Testis (tissue), 5 donors: ENCODE measurements at places on chromosomes 12 and 14.

- DNase-seq, result no peak
These were observed 318.4 kb downstream of the RAD51B start for GRCh38 chr14:68137704-68138619.

DNA sequence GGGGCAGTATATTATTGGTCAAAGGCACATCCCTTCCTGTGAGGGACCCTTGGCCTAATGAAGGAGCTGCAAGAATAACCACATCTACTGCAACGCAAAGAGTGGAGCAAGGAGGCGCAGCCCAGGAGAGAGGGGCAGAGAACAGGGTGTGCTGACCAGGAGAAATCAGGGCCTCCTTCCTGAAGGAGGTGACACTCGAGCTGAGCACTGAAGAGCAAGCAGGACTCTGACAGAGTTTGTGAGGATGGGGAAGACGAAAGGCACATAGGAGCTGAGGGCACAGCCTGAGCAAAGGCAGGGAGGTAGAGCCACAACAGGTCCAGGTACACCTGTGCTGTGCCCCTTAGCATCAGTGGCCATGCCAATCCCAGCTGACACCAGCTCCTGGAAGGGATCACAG, 60.6 kb downstream of the CCDC85C start:
- no peak for DNase-seq

GRCh38 chr12:88720231-88720630, 140.0 kb upstream of the KITLG start:
- no peak for DNase-seq

- peak; percentile 49 for DNase-seq
These were observed 7.3 kb upstream of the KIF26A start for GRCh38 chr14:104130974-104131651.

DNA sequence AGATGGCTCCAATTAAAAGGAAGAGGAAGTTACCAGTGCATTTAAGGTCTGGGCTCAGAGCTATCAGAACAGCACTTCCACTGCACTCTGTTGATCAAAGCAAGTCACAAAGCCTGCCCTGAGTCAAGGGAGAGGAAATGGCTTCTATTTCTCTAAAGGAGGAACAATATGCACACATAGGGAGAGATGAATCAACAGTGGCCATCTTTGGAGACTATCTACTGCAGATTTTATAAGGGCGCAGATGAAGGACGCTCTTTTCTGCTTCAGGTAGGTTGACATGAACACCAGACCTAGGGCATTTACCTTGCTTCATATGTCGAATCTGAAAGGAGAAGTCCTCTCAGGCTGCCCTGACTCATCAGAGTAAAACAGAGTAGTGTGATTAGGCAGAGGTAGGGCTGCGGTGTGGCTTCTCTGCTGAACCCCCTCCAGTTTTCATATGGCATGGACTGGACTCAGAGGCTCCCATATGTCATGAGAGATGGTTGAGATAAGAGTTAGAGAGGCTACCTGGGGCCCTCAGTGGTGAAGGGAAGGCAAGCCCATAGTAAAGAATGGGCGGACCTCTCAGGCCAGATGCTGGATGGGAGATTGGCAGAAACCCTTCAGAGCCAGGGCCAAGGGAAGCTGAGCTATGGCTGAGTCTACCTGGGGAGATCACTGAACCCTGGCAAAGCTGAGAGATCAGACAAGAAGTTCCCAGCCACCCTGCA, 84.4 kb downstream of the ARF6 start:
- no peak for DNase-seq

DNA sequence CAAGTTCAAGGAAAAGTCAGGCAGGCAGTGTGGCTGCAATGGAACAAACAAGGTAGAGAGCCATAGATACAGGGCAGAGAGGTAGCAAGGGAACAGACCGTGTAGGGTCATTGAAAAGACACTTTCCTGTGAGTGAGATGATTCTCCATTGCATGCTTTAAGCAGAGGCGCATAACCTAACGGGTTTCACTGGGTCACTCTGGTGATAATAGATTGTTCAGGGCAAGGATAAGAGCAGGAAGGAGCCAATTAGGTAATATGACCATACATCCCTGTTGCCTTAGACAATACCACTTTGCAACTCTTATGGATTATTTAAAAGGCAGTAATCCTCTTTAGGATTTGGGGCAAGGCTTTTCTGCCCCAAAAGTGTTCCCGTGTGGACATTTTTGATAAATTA, 214.1 kb downstream of the PTPRO start:
- no peak for DNase-seq

DNA sequence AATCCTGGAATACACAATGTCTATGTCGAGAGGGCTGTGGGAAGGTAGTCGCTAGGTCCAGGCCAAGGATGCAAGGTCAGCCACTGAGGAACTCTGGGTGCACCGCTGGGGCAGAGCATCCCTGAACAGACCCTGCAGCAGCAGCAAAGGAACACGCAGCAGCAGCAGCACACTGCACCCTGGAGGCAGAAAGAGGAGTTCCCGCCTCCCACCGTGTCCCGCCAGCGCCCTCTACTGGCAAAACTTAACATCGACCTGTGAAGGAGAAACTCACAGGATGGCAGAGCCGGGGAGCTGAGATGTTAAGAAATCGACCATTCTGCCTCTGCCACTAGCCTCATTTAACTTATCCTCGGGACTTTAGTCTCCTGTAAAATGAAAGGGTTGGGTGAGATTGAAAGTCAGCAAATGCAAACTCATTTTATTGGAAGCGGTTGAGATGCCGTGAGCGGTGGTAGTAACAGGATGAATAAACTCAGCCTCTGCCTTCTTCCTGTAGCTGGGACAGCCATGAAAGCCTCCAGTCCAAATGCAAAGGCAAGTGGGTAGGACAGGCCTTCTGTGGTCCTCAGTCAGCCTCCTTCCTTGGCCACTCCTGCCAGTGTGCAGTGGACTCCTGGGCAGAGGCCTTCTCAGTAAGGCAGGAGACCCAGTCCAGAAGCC, 45.6 kb downstream of the STAB2 start:
- DNase-seq, result peak; percentile 88

DNA sequence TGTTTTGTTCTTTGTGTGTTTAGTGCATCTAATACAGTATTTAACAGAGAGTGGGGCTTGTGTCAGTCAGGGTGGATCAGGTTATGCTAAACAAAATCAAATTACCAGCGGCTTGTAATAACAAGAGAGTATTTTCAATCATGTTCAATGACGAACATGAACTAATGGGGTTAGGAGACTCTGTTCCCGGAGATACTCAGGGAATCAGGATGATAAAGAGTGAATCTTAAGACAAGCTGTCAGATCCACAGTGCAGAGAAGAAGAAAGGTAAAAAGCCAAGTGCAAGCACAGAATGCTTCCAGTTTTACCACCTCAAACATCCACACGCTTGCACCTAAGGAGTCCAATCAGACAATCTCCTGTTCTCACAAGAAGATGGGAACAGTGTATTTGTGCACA, 1331.5 kb upstream of the TMEM132C start:
- DNase-seq, result no peak

- no peak for DNase-seq
These were observed 55.9 kb upstream of the LRRK2 start for GRCh38 chr12:40168868-40169267.
